Upper lobe of left lung (tissue), 6 donors: ENCODE measurements at places on chromosomes 2 and 18. TPM values are rescaled to one million over a fixed set of nuclear protein-coding genes. Genes with fewer than 3 reads are reported as not detected.

DNA sequence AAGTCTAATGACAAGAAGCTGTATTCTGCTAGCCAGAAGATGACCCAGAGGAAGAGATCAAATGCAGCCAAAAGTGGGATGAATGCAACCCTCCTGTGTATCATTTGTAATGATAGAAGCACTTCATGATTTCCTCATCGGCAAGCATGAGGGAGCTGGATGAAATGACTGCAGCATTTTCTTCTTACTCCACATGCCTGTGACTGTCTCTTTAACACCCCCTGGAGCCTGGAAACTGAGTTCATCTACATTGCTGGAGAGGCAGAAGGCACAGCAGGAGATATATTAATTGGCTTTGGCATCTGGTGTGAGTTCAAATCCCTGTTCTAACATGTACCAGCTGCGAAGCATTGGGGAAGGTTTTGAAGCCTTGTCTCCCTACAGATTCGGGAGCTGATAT is 37.7 kb downstream of the ID2 start:
- DNase-seq: no peak

Gene RUFY4
- 0.22 TPM for total RNA-seq

- no peak for DNase-seq
Observed at GRCh38 chr2:52260904-52261303, 1229.0 kb upstream of the NRXN1 start.

Gene TTR
- not detected for total RNA-seq

- no peak for DNase-seq
Observed at GRCh38 chr2:45925026-45925425, 273.6 kb downstream of the PRKCE start.

GRCh38 chr2:173431191-173431590 is 76.5 kb downstream of the CDCA7 start:
- DNase-seq: no peak

Gene SPIRE1
- 76.7 TPM for total RNA-seq

Gene MYL12B
- 93.2 TPM for total RNA-seq
